ENCODE measurements at places on chromosomes 7 and 10.

- DNase-seq, result no peak
These were observed 155.1 kb downstream of the GALNT11 start for GRCh38 chr7:152180587-152180986.

DNA sequence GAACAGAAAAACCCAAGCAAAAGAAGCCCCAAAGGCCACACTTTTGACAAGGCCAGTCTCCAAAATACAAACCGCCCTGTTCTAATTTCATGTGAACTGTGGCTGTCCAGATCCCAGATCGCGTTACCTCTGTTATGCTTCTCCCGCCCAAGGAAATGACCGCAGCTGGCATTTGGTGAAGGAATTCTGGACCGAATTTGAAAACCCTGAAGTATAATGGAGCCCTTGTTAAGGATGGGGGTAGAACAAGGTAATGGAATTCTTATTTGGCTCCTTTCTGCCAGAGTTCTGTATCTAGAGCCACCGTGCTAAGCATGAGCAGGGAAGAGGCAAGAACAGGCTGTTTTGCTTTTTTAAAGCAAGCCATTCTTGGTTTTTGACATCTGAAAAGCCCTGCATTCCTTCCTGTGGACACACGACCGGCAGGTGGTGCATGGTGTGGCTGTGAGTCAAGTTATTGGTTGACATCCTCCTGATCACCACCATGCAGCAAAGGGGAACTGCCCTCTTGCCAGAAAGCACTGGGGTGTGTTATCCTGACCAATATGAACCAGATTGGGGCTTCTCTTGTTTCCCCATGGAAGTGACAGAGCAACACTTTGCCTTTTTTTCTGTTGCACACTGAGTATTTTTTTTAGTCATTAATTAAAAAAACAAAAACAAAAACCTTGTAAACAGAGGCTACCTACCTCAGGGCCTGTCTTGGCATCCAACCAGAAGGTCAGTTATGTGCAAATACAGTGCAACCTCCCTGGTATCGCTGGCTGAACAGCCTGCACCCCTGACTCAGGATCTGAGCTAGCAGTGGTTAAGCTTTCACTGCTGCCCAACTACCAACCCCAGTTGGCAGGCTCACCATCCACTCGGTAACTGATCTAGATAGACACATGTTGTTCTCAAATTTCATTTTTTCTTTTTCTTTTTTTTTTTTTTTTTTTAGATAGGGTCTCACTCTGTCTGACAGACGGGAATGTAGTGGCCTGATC is 14.2 kb downstream of the UCMA start:
- DNase-seq, result no peak

- DNase-seq, result no peak
These were observed 77.5 kb downstream of the GPR26 start for GRCh38 chr10:123743441-123744223.

GRCh38 chr10:33139181-33139646 is 181.2 kb upstream of the ITGB1 start:
- DNase-seq, result no peak
